ENCODE measurements at places on chromosomes 13 and 19. TPM values are rescaled to one million over a fixed set of nuclear protein-coding genes. Genes with fewer than 3 reads are reported as not detected.

The MAG gene
- total RNA-seq: not detected

The C1QTNF9B gene
- total RNA-seq: not detected

The MYO16 gene
- not detected for total RNA-seq

The LHB gene
- total RNA-seq: not detected

The FOXA3 gene
- total RNA-seq: not detected

The SYCN gene
- total RNA-seq: not detected

The LILRB2 gene
- not detected for total RNA-seq

The PCP2 gene
- total RNA-seq: not detected

The ZNF426 gene
- total RNA-seq: 16.6 TPM

The ZNF749 gene
- 15.4 TPM for total RNA-seq

The ZNF816 gene
- total RNA-seq: 8.0 TPM

The ZNF177 gene
- 1.3 TPM for total RNA-seq

The SIGLECL1 gene
- total RNA-seq: not detected

The CEACAM7 gene
- not detected for total RNA-seq

The FBXW9 gene
- total RNA-seq: 5.5 TPM

The ALKBH6 gene
- total RNA-seq: 12.6 TPM

The COMP gene
- total RNA-seq: 0.53 TPM

The MCF2L gene
- total RNA-seq: 0.36 TPM

The FUT6 gene
- total RNA-seq: not detected

The HRC gene
- total RNA-seq: 0.65 TPM

The PSPN gene
- total RNA-seq: 1.9 TPM

The SUGP1 gene
- 21.1 TPM for total RNA-seq

The ZNF880 gene
- total RNA-seq: 34.0 TPM

The ZSCAN22 gene
- total RNA-seq: 4.2 TPM

The SPTBN4 gene
- 1.2 TPM for total RNA-seq

The SULT2A1 gene
- not detected for total RNA-seq

The TTC9B gene
- not detected for total RNA-seq

The GPC5 gene
- 0.13 TPM for total RNA-seq

The CFAP97D2 gene
- total RNA-seq: not detected

The C19orf81 gene
- not detected for total RNA-seq

The CACNG8 gene
- 0.76 TPM for total RNA-seq

The MTUS2 gene
- 0.13 TPM for total RNA-seq

The STOML3 gene
- total RNA-seq: not detected

The ZNF607 gene
- 6.8 TPM for total RNA-seq

The EVI5L gene
- 22.4 TPM for total RNA-seq

The NLRP12 gene
- not detected for total RNA-seq

The CGB5 gene
- not detected for total RNA-seq

The CYP4F12 gene
- total RNA-seq: not detected

The IGFL3 gene
- not detected for total RNA-seq

The ZNF790 gene
- 8.1 TPM for total RNA-seq

All from smooth muscle cell of the pulmonary artery (primary cell).